WERI-Rb-1 (cell line): ENCODE measurements at places on chromosomes 11 and 22.

- DNase-seq = no peak
Observed at GRCh38 chr11:16860617-16861016, 122.2 kb downstream of the C11orf58 start.

- no peak for DNase-seq
Observed at GRCh38 chr11:79950741-79951140, 509.9 kb upstream of the TENM4 start.

- DNase-seq = no peak
Observed at GRCh38 chr11:76005756-76006155, 190.7 kb downstream of the UVRAG start.

GRCh38 chr11:34356130-34356529 is 1.7 kb downstream of the ABTB2 start:
- peak; percentile 11 for DNase-seq

DNA sequence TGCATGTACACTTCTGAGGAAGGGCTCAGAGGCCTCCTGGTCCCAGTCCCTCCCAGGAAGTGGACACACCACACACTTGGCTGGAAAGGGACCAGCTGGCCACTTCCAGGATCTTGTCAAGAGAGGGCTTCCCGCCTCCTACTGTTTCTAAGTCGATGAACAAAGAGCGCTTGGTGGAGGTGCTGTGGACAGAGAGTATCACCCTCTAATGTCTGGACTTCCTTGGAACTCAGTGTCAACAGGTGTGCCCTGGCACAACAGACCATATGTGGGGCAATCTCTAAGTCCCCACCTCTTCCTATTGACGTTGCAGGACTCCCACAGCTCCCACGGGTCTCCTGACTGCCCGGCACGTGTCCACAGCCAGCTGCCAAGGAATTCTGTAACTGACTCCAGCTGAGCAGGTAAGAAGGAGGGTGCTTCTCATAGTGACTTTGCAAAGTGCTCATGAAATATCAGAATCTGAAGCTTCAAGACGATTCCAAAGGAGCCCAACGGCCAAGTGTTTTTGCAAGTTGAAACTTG is 16.1 kb downstream of the POU2AF1 start:
- no peak for DNase-seq

DNA sequence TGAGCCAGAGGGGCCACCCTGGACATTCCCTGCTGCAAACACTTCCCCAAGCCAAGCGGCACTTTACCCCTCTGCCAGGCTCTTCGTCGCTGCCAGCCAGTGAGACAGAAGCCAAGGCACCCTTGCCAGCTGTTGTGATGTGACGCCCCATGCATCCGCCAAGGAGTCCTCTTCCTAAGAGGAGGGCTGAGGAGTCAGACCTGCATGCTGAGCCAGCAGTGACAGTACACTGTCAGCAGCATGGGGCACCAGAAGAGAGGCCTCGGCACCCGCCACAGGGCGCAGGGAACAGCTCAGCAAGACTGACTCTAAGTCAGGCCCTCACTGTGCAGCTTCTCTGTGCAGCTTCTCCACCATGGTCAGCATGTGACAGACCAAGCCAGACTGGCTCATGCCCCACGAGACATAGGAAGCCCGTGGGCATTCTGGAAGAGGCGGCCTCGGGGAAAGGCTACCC is 26.4 kb downstream of the VPS37C start:
- DNase-seq = no peak

DNA sequence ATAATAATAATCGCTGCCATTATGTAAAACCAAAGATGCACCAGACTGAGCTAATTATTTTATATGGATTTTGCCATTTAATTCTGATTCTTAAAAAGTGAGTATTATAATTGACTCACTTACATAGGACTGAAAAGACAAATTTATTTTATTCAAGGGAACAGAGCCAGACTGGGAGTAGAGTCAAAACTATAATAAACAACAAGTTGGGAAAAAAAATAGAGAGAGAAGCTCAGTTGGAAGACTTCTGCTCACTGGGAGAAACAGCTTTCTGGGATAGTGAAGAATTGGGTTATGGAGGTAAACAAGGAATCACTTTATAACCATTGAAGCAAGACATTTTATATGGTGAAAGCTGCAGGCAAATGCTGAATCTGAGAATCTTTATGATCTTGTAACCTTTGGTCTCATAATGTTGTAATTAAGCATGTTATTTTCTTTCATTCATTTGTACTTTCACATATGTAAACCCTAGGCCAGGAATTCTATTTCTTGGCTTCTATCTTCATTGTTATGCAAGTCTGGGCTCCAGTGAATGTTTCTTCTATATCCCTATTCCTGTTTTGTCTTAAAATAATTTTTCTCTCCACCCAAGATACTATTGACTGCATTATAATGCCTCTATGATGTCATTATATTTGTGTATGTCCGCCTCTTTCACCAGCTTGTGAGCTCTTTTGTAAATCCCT is 725.3 kb upstream of the CCDC179 start:
- DNase-seq = no peak

DNA sequence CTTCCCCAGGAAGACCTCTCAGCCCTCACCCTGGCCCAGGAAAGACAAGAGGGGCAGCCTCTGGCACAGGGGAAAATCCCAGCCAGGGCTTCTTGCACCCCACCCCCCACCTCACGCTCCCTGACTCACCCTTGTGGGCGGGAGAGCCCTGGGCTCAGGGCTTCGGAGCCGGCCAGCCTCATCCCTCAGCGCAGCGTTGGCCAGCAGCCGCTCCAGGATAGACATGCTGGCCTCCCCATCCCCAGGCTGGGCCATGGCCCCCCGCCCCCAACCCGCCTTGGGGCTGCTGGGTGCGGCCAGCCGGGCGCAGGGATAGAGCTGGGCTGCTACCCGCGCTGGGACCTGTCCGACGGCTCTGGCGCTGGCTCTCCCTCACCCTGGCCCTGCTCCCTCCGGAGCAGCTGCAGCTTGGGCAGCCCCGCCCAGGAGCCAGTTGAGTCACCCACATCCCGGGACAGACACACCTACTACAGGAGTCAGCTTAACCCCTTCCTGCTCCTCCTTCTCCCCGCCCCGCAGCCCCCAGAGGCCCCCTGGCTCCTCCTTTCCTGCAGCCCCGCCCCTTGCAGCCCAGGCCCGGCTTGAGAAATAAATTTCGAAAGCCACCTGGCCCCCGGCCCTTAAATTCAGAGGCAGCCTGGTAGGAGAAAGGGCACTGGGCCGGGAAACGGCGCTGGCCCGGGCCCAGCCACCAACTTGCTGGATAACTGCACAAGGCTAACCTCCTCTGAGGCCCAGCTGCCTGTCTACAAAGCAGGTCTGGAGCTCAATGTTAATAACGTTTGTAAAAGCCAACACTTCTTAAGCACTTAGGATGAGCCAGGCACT is 13.4 kb downstream of the TNKS1BP1 start:
- DNase-seq = peak; percentile 94

GRCh38 chr11:69682221-69682620 is 7.1 kb upstream of the LTO1 start:
- DNase-seq = no peak
